Breast epithelium (tissue), 4 donors: ENCODE measurements at places on chromosomes 16 and 17. TPM values are rescaled to one million over a fixed set of nuclear protein-coding genes. Genes with fewer than 3 reads are reported as not detected.
A peak's percentile ranks its signal among the peaks of the same experiment; 100 is the strongest.

GRCh38 chr16:87407511-87408112, 15.5 kb downstream of the MAP1LC3B start:
- H3K27me3 ChIP-seq, result no peaks in the 10 kb centered on the region
- no peak overlapping the region for H3K27ac ChIP-seq
- no peak overlapping the region for H3K4me3 ChIP-seq
- H3K4me1 ChIP-seq, result no peaks in the 10 kb centered on the region

DNA sequence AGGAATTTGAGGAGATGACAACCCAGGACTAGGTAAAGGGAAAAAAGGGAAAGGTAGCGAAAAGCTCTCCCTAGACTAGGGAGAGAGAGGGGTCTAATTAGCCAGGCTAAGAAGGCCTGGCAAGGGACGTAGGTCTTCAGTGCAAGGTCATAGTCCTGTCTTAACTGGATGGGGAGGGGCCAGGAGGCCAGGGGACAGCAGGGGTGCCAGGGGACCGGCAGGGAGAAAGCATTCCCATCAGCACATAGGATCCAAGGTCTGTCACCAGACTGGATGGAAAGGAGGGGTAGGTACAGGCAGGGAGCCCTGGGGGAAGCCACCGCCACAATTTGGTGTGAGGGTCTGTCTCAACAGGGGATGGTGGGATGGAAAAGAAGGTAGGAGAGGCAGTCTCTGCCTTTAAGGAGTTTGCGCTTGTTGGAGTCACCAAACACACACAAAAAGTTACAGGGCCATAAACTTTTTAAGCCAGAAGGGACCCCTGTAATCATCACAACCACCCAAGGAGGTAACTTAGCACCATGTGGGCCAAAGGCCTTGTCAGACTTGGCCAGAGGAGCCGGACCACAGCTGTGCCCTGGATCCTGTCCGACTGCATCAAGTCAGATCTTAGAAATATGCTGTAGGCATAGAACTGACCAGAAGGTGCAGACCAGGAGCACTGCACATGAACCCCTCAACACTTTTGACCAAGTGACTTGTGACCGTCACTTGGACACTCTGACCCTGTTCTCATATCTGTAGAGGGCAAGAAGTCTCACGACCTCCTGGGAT, 10.0 kb downstream of the AXIN2 start:
- no peaks in the 10 kb centered on the region for H3K4me1 ChIP-seq
- H3K27ac ChIP-seq, result peak overlapping the region; percentile 1

DNA sequence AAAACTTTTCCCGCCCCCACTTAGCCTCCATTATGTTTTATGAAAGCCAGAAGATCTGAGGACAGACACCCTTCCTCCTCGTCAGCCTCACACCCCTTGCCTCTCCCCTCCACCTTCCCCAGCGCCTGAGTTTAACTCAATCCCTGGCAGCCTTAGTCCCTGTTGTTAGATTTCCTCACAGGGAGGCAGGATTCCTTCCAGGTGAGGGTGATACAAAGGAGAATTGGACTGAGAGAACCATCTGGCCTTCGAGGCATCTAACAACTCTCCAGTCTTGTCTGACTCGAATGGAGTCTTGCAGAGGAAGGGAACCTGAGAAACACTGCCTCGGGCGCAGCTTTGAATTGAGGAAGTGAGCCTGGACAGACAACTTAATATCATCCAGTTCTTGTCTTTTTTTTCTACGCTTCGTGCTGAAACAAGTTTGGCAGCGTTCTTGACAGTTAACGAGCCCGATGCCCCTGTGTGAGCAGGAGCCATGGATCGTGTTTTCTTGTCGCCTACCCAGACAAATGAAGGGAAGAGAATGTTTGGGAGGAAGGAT, 1.3 kb upstream of the ZNF768 start:
- H3K36me3 ChIP-seq, result peaks cover 11% of the 10 kb centered on the region
- peak; percentile 84 for DNase-seq
- H3K4me1 ChIP-seq, result no peaks in the 10 kb centered on the region
- H3K4me3 ChIP-seq, result peak overlapping the region; percentile 88

DNA sequence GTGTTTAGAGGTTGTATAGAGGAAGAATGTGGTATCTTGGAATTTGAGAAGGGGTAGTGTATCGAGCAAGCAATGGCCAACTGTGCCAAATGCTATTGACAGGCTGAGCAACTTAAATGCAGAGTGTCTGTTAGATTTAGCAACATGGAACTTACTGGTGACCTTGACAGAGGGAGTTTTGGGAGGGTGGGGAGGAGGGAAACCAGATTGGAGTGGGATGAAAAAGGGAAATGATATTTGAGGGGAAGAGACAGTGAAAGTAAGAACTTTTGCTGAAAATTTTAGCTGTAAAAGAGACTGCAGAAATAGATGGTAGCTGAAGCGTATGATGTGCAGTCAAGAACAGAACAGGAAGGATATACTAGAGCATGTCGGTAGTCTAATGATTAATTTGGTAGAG, 1.1 kb downstream of the LRRC36 start:
- no peak overlapping the region for H3K4me3 ChIP-seq
- H3K27ac ChIP-seq, result no peak overlapping the region
- no peaks in the 10 kb centered on the region for H3K4me1 ChIP-seq
- DNase-seq, result no peak
- no peaks in the 10 kb centered on the region for H3K36me3 ChIP-seq

Gene GPRC5C
- 24.3 TPM for total RNA-seq
